ENCODE measurements at places on chromosomes 16 and 17. TPM values are rescaled to one million over a fixed set of nuclear protein-coding genes. Genes with fewer than 3 reads are reported as not detected.

The CBX1 gene
- 89.3 TPM for total RNA-seq

The ZKSCAN2 gene
- 2.3 TPM for total RNA-seq

The BCO1 gene
- 1.2 TPM for total RNA-seq

The VAT1 gene
- 231 TPM for total RNA-seq

The NKD1 gene
- 0.31 TPM for total RNA-seq

The IL17C gene
- not detected for total RNA-seq

The PRR29 gene
- total RNA-seq, result 1.8 TPM

The CDT1 gene
- total RNA-seq, result 16.4 TPM

The DHRS7C gene
- total RNA-seq, result not detected

The ITGB4 gene
- 97.3 TPM for total RNA-seq

The PNMT gene
- total RNA-seq, result not detected

The SLC13A2 gene
- total RNA-seq, result 0.16 TPM

The MMP2 gene
- total RNA-seq, result 8.7 TPM

The NPIPA8 gene
- 0.94 TPM for total RNA-seq

The CYGB gene
- total RNA-seq, result 1.4 TPM

The GUCY2D gene
- not detected for total RNA-seq

The PYCARD gene
- total RNA-seq, result 37.8 TPM

The KIF19 gene
- not detected for total RNA-seq

The HELZ gene
- 12.6 TPM for total RNA-seq

The HSD17B1 gene
- 1.7 TPM for total RNA-seq

The AOC2 gene
- total RNA-seq, result 1.9 TPM

Data from A549 treated with ZK216348 at 1 μM for 4 hours (cell line).